Fibroblast of the conjunctiva (primary cell): ENCODE measurements at places on chromosomes 3 and 15.

DNA sequence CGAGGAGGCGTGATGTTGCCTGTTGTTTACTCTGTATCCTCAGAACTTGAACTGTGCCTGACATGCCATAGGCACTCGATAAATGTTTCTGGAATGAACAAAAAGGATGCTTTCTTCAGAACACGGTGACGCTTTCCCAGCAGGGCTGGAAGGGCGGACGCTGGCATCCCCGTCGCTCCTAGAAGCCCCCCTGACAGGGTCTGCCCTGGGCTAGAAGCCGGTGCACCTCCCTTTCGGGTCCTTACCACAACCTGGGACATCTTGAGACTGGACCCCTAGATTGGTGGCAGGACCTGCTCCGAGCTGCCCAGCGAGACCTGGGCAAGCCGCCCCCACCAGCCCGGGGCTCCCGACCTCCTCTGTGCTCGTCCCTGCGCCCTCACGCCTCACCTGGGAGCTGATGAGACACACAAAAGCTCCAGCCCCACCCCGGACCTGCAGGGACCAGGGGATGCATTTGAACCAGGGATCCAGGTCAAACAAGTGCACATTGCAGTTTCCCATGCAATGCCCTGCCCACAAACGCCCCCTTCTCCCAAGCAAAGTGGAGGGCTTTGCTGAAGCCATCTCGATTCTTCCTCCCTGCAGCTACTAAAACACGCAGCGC is 131.2 kb upstream of the MEF2A start:
- DNase-seq: no peak

DNA sequence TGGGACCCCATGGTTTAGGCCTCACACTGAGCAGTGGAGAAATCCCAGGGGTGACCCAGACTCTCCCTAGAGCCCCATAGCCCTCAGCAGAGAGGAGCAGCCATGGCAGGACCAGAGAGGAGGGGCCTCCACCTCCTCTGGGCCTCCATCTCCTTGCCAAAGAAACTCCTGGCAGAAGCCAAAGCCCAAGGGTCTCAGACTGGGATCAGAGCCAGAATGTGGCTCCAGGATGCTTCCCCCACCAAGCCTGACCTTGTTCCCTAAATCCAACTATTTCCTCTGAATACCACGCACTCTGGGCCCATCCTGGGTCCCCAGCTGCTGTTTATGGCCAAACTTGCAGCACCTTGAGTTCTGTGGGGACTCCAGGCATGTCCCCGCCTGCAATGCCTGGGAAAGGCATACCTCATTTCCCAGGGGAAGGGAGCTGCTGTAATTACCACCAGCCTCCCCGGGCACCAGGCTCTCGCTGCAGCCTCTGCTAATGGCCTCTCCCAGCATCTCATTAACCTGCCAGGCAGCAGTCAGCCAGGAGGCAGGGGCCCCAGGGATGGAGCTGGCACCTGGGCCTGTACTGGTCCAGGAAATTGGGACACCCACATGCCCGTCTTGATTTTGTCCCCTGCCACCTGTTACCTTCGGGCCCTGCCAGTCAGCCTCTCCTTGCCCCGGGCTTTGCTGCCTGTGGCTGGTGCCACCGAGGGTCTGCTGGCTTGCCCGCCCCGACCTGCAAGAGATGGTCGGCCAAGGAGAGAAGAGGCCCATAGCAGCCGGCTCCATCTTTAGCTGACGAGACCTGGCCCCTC is 4.6 kb downstream of the CCDC9B start:
- no peak for DNase-seq

GRCh38 chr3:174051191-174051590 is 653.6 kb downstream of the NLGN1 start:
- DNase-seq: no peak

- no peak for DNase-seq
Observed at GRCh38 chr3:33799202-33799551, 747 bp downstream of the PDCD6IP start.

GRCh38 chr3:189288348-189289235 is 116.8 kb downstream of the TPRG1 start:
- DNase-seq: no peak

DNA sequence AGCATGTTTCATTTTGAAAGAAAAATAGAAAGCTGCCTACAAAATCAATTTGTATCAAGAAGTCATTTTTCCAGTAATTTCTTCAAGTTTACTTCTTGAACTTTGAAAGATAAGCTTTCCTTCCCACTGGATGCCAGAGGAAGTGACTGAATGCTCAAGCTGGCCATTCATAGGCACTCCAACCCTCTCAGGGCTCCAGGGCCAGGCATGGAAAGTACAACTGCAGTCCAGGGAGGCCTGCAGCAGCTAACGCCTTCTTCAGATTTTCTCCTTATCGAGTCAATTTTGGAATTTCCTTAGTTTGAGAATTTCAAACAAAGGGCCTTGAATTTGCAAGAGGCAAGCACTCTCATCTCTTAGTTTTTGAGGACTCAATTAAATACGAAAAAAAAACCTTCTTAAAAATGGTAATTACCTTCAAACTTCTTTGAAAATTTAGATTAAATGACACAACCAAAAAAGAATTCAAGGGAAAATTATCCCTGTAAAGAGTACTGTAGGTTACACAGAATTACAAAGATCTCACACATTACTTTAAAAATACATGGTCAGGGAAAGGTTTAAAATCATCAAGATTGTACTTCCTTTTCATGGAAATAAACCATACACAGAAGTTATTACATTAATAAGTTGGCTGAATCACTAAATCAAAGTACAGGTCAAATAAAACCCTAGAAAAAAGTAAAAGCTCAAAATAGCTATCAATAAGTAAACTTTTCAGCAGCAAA is 2.5 kb downstream of the UBP1 start:
- DNase-seq: no peak

GRCh38 chr15:53260647-53261046 is 470.5 kb upstream of the ONECUT1 start:
- no peak for DNase-seq

GRCh38 chr3:156390846-156391245 is 164.1 kb downstream of the SSR3 start:
- DNase-seq: no peak

GRCh38 chr15:26070095-26070532 is 207.0 kb upstream of the ATP10A start:
- no peak for DNase-seq

- peak; percentile 70 for DNase-seq
Observed at GRCh38 chr3:143847787-143848631, at the start of gene SLC9A9. Gene SLC9A9, minus strand, starts transcription at chr3:143848468. Its CDS starts 146 bp downstream, at chr3:143848322.

DNA sequence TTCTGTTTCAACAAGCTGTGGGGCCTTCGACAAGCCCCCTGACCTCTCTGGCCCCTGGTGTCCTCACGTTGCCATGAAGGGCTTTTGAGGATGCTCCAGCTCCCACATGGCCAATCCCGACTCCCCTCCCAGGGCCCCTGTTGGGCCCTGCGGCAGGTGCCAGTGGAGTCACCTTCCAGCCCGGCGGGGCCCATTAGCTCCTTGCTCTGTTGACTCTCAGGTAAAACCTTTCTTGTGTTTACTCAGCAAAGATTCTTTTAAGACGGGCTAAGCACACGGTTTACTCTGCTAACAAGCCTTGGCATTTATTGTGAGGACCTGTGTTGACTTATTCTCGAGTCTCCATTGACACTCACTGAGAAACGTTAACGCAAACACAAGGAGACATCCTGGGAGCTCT is 15.0 kb downstream of the RPLP1 start:
- no peak for DNase-seq

GRCh38 chr3:133230195-133230594 is 169.7 kb upstream of the BFSP2 start:
- DNase-seq: no peak

DNA sequence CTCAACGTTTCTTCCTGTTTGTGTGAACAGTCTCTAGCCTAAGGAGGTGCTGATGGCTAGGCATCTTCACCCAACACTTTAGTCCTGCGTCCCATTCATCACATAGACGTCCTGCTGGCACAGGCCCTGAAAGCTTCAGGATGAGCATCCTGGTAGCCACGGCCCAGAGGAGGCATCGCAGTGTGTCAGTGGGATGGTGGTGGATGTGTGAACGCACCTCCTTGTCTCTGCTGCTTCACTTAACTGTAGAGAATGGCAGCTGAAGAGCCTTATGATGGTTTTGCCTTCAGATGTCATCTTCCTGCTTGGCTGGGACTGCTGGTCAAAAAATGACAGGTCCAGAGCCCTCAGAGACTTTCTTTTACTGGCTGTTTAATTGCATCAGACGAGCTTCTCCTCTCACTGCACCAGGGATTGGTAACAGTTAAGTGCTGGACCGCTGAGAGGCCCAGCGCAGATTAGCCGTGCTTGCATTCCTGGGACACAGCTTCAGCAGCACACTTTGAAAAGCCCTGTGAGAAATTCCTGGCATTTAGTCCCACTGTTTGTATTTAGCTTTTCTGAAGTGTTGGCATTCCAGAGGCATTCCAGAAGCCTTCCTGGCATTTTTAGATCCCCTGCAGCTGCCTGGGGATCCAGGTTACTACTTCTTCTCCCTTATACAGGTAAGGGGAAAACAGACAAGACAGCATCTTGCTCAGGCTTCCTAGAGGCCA is 132.4 kb upstream of the PLXNA1 start:
- DNase-seq: peak; percentile 34

- DNase-seq: peak; percentile 3
Observed at GRCh38 chr3:116155841-116156240, 289.4 kb downstream of the LSAMP start.

GRCh38 chr3:100221159-100221558 is 39.6 kb upstream of the TBC1D23 start:
- no peak for DNase-seq

- DNase-seq: no peak
Observed at GRCh38 chr3:124266487-124266886, 274.6 kb upstream of the ROPN1 start.

DNA sequence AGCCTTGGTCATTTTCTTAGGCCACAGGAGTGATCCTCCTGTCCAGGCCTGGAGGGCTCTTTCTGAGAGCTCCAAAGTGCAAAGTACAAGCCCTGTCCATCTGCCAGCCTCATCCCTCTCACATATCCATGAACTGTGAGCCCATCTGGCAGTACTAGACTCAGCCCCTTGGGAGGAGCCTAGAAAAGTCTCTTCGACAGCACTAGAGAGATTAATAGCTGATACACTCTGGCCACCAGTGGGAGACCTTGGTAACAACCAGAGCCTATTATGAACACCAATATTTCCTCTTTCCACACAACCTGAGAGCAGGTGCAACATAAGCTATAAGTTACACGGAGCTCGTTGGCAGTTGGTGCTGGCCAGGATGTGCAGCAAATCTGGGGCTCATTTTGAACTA is 59.5 kb upstream of the DCLK3 start:
- no peak for DNase-seq

GRCh38 chr3:115646027-115646690 is 22.8 kb downstream of the GAP43 start:
- no peak for DNase-seq

- DNase-seq: no peak
Observed at GRCh38 chr3:193641440-193641775, 48.4 kb downstream of the OPA1 start.
